ENCODE measurements at places on chromosomes 1 and 21.

- DNase-seq = no peak
Measured at GRCh38 chr1:23585321-23586022, 26.2 kb upstream of the ID3 start.

GRCh38 chr1:193417945-193418744, 231.7 kb upstream of the B3GALT2 start:
- DNase-seq = peak; percentile 24

DNA sequence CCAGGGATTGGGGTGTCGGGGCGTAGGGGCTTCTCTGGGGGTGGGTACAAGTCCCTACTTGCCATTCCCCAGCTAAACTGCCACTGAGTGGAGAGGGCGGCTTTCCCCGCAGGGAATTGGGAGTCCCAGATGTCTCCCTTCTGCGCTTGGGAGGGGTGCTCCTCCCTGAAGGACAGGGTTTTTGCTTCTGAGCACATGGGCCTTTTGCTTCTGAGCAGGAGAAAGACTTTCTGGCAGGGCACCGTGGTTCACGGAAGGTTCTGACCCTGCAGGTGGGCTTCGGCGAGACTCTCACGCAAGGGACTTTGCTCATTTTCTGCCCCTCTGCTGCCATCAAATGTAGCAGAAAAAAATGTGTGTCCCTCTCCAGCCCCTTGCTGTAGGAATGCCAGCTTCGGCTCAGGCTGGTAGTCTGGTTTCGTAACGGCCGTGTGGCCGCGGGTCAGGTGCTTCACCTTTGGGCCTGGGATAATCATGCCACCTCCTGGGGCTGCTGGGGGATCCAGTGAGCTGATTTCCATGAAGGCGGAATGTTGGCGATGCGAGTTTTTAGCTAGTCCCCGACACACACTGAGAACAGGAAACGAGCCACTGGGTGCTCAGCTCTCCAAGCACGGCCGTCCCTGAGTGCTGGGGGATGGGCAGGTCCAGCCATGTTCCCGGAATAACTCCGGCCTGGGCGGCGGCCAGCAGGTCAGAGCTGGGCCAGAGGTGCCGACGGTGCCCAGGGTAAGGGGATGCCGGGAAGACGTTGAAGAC, 364.0 kb downstream of the CAMTA1 start:
- no peak for DNase-seq

DNA sequence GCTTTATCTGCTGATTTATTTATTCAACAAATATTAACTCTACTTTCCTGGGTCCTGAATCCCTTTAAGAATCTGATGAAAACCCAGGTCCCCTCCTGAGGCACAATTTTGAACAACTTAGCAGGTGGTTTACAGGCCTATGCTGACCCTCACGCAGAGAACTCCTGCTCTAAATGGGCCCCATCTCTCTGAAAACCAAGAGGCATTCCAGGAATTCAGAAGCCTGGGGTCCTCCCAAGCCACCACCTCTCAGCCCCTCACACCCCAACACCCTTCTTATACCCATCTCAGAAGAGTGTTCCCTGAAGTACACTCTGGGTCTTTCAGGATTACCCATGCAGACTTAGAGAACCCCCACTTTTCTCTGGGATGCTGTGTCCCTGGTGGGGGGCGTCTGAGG, 34.5 kb downstream of the LHX4 start:
- DNase-seq = no peak

DNA sequence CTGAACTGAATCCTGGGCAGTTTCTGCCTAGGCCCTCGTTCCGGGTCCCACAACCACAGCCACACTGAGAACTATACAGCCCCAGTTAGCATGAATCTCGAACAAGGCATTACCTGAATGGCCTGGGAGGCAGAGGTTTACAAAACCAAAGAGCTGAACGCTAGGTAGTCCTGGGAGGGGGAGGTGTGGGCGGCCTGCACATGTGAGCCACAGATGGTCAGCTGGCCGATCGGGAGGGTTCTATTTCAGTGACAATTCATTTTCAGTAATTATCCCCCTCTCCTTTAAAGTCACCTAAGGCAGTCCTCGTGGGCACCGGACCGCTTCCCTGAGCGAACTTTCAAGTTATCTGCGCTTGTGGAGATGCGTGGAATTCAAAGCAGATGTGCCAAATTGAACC, 111.9 kb downstream of the GLIS1 start:
- DNase-seq = no peak

All from naive B cell (primary cell).